ENCODE measurements at places on chromosomes 16 and 17. TPM values are rescaled to one million over a fixed set of nuclear protein-coding genes. Genes with fewer than 3 reads are reported as not detected.

DNA sequence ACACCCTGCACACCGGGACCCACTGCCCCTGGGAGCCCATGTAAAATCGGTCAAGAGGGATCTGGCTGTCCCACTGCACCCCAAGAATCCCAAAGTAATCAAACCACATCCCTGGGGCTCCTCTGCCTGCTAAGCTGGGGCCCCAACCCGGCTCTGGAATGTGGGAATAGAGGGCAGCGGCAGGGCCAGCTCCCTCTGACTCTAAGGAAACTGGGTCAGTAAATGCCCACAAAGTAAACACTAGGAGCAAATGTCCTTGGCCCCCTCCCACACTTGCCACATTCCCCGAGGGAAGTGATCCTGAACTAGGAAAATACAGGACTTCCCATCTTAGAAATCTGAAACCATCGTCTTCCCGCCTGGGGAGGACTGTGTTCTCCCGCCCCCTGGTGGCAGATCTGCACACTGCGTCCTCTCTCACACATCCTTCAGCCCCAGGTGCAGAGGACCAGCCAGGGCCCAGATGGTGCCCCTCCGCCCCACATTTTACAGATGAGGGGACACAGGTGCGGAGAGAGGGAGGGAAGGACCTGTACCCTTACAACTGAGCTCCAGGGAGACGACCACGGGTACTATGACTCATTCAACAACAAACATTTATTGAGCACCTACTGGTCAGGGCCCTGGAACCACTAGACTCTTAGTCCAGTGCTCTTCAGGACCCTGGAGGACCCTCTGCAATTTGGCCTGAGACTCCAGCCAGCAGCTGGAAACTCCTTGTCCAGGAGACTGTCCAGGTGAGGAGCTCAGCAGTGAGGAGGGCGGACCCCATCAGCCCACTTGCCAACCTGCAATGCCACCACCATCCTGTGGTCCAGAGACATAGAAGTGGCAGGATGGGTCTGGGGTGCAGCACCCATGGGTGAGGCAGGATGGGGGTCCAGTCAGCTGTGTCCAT lies 10.1 kb downstream of the P3H4 start:
- DNase-seq: peak; percentile 87

GAST gene
- not detected for polyA plus RNA-seq

MYL11 gene
- polyA plus RNA-seq: 1.4 TPM

GRCh38 chr17:4028436-4028835 lies 64.2 kb upstream of the ATP2A3 start:
- no peak for DNase-seq

GRCh38 chr16:5653789-5654188 lies 556.2 kb upstream of the EEF2KMT start:
- no peak for DNase-seq

DNA sequence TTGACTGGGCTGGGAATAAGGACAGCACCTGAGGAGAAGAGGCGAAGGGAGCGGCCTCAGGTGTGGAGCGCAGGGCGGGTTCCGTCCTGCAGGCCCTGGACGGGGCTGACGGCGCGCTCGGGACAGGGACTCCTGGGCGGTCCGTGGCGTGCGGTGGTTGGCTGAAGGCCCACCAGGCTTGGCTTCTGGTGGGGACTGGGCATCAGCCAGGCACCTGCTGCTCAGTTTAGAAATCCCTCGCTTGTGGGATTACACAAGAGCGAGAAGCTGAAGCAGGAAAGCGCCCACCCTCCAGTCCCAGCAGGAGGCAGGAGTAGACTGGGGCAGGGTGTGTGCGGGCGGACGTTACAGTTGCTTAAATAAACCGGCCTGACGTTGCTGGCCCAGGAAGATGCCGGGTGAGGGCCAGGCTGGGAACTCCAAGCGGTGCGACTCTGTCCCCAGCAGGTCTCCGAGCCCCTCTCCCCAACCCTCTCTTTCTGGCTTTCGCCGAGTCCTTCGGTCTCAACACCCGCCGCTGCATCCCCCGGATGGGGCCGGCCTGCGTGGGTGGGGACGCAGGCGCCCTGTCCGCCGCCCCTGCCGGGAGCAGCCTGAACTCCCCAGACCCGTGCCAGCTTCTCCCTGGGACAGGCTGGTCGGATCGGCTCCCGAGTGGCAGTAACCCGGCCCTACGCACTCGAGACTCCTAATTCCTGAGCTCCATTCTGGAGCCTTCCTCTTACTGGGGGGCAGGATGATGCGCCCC lies 639 bp downstream of the MIF4GD start:
- peak; percentile 33 for DNase-seq

DNA sequence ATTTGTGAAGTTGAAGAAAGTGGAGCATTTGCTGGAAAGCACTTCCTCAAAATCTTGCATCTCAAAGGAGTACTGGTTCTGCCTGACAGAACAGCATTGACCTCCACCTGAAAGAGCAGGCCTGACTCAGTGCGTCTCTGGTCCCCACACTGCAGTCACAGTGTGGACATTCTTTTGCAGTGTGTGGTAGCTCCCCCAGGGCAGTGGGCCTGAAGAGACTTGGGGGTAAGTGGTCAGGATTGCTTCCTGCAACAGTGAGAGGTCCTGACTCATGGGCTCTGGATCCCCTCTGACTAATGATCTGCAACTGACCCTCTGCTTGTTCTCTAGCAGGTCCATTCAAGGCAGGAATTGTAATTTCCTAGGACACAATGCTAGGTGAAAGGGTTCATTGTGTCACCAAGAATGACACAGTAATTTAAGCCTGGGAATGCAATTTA lies 204.9 kb upstream of the KCNJ16 start:
- no peak for DNase-seq

GUCY2D gene
- polyA plus RNA-seq: not detected

DNA sequence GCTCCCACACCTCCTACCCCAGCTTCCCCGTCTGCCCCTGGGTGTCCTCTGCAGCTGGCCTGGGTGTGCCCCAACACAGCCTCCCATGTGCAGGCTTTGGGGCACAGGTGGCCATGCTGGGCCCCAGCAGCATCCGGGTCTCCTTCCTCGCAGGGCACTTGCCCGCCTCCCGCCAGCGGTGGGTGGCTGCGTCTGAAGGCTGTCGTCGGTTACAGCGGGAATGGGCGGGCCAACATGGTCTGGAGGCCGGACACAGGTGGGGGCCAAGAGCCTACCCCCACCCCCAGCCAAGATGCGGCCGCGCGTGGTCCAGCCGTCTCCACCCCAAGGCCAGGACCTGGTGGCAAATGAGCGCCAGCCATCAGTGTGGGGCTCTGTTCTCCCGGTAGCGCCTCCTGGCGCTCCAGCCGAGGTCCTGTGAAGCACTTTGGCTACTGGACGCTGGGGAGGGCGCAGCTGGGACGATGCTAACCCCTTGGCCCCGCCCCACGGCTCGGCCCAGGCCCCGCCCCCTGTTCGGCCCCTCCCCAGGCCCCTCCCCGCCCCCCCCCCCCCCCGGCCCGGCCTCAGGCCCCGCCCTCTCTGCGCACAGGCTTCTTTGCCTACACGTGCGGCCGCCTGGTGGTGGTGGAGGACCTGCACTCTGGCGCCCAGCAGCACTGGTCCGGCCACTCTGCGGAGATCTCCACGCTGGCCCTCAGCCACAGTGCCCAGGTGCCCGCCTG lies 7.3 kb upstream of the RHOT2 start:
- no peak for DNase-seq

GRCh38 chr16:8937803-8938202 lies 25.9 kb downstream of the USP7 start:
- DNase-seq: no peak

DNA sequence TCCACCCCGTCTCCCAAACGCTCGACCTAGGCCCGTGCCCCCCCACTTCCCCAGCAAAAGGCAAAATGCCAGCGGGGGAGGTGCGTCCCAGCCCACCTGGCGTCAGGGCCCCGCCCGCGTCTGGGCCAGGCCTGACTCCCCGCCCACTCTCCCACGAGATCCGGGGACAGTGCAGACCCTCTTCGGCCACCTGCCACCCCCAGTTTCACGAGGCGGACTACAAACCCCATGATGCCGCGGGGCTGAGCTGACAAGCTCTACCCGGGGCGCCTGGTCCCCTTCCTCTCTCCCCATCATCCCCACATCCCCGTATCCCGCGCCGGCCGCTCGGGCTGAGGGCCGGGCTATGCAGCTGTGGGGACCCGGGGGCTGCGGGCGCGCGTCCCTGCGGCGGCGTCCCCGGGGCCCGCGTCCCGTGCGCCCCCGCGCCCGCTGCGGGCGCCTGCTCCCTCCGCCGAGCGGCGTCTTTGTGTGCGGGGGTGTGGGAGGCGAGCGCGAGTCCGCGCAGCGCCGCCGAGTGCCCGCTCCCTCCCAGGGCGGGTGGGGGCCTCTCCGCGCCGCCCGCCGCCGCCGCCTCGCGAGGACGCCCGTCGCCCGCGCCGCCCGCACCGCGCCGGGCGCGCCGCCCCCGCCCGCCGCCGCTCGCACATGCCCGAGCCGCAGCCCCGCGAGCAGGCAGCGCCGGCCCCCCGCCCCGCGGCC lies at the start of gene ANKRD13B:
TSS of gene ANKRD13B (plus strand) at position 283 of the 702 bp plus-strand sequence. CDS start 490 bp downstream, outside the sequence.
- no peak for DNase-seq

DNA sequence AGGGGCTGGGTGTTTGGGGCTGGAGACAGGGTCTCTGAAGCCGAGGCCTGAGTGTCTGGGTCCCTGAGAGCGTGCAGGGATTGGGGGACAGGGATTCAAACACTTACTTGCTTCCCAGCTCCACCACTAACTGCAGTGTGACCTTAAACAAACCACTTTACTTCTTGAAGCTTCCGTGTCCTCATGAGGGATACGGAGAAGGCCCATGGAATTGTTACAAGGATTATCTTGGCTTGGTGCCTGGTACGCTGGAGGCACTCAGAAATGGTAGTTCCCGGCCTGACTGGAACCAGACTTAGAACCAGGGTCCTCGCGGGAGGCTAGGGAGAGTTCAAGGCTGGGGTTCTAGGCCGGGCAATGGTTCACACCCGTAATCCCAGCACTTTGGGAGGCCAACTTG lies 2.9 kb upstream of the CXCL16 start:
- DNase-seq: no peak

GRCh38 chr16:20884240-20884556 lies 16.0 kb downstream of the DCUN1D3 start:
- no peak for DNase-seq

DNA sequence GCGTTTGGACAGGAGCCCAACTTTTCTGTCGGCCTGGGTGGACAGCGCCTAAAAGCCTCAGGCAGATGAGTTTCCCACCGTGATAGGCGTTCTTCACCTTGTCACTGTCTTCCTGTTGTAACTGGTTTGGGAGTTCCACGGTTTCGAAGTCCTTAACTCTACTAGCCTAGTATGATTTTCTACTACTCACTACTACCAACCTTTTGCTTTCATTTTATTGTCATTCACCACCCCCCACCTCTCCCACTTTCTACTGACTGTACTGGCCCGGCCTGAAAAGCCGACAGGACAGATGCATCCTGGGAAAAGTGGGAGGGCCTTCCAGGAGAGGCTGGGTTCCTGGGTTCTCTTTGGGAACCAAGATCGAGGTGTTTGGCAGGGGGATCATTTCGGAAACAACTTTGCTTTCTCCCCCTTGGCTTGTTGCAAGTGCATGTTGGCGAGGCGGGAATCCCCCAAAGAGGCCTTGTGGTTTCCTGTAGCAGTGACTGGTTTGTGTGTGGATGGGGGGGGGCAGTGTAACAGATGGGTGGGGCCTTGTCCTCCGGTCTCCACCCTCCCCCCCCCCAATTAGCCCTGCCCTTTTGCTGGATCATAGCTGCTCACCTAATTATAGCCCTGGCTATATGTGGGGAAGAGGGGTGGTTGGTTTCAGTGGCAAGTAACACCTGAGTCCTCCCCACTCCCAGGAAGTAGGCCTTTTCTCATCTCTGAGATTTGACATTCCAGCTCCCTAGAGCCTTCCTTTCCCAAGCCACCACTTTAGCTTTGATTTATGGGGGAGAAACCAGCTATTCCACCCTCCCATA lies 1.4 kb downstream of the EIF5A start:
- no peak for DNase-seq

DNA sequence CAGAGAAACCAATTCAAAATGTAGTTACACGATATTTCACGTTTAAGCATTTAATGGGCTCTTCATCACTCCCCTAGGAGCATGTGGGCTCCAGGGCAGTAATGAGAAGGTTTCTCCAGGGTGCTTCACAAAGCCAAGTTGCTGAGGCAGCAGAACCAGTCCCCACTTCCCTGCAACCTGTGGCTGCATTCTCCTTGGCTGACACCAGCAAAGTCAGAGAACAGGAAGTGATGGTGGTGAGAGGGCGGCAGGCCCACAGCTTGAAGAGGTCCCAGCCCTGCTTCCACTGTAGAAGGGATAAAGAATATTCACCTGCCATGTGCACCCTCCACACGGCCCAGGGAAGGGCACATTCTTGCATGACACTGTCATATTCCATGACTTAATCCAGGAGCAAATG lies 133.2 kb downstream of the CBLN1 start:
- no peak for DNase-seq

- DNase-seq: no peak
Measured at GRCh38 chr17:51279183-51279582, 18.8 kb downstream of the UTP18 start.

DNA sequence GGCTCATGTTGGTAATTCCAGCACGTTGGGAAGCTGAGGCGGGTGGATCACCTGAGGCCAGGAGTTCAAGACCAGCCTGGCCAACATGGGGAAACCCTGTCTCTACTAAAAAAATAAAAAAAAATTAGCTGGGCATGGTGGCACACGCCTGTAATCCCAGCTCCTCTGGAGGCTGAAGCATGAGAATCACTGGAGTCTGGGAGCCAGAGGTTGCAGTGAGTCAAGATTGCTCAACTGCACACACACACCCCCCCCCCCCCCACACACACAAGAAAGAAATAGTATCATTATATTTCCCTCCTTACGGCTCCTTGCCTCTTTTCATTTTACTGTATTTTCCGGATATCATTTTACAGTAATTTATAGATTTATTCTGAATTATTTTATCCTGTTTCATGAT lies 963.1 kb upstream of the GOT2 start:
- no peak for DNase-seq

ZFP3 gene
- 11.9 TPM for polyA plus RNA-seq

SLC47A1 gene
- polyA plus RNA-seq: 19.7 TPM

- DNase-seq: peak; percentile 87
Measured at GRCh38 chr17:44110823-44111633, 12.4 kb downstream of the HDAC5 start.

CCDC154 gene
- 2.2 TPM for polyA plus RNA-seq

GRCh38 chr17:4365628-4366326 lies 698 bp downstream of the UBE2G1 start:
- peak; percentile 32 for DNase-seq

ABCA8 gene
- polyA plus RNA-seq: 1.4 TPM

- no peak for DNase-seq
Measured at GRCh38 chr17:69050999-69051775, 9.5 kb downstream of the ABCA9 start.

NR1D1 gene
- polyA plus RNA-seq: 4.2 TPM

SOX15 gene
- polyA plus RNA-seq: 4.1 TPM

C17orf100 gene
- polyA plus RNA-seq: 12.5 TPM

Measured in right renal pelvis (tissue), 4 donors.